Stimulated activated CD8-positive, alpha-beta memory T cell treated with anti-CD3 and anti-CD28 coated beads, Interleukin-4, amount 100 ng/mL, for 24 hours (primary cell): ENCODE measurements at places on chromosomes 12 and 14.
A peak's percentile ranks its signal among the peaks of the same experiment; 100 is the strongest.

DNA sequence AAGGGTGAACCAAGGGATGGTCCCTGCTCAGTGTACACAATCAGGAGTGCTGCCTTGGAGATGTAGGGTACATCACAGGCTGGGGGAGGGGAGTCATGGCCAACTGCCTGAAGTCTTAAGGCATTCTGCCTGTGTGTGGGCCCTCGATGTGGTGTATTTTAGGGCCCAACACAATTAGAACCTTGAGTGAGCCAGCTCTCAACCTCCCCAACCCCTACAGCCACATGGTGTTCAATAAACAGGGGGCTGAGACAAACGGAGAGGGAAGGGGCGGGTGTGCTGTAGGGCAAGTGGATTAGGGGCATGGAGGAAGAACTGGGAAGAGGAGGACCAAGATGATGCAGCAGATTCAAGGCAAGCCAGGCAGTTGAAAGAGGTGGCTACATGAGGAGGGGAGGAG is 8.6 kb upstream of the CHD4 start:
- no peak for DNase-seq

DNA sequence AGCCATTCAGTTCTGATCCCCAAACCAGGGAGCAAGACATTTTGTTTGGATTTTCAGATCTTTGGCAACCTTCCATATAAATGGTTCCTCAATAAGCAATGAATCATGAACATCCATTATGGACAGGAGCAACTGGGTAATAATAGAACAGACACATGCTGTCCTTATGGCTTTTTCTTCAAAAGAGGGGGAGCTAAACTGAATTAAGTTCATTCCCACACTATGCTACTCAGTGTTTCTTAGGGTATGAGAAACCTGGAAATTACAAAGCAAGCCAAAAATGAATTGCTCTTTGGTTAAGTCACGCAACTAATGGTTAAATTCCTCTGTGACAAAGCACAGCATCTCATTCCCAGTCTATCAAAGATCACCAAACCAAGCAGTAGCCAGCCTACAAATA is 51.0 kb downstream of the PTGER2 start:
- no peak for DNase-seq

- DNase-seq, result no peak
Measured at GRCh38 chr14:75022655-75023054, 19.9 kb downstream of the EIF2B2 start.

GRCh38 chr12:5796171-5796958 is 148.7 kb downstream of the ANO2 start:
- peak; percentile 10 for DNase-seq

- no peak for DNase-seq
Measured at GRCh38 chr12:77220586-77220985, 155.2 kb upstream of the E2F7 start.

DNA sequence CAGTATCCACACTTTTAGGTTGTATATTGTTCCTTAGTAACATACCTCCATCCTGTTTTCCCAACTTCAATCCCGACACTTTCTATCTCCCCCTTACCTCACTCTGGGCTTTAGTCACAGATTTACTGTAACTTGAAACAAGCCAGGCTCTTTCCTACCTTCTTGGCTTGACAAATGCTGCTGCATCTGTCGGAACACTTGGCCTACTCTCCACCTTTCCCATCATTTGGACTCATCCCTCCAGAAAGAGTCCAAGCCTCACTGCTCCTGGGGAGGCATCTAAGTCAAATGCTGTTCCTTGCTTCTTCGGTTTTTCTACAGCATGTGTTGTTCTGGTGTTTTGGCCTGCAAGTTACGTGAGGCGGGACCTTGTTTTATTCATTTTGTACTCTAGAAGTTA is 142.4 kb downstream of the DACT1 start:
- DNase-seq, result no peak

DNA sequence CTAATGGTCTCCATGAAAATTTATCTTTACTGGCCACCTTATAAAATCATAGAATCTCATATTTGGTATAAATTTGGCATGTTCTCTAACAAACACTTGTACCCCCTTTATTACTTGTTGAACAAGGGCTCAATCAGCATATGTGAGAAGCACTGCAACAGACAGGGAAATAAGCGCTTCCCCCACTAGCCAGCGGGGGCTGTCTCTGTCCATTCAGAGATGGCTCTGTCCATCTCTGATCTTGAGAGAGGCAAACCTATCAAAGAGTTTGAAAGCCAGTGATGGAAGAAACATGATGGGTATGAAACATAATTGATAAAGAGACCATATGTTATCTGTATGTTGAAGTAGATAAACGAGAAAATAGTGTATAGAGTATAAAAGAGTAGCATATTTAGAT is 326.8 kb downstream of the PDZRN4 start:
- DNase-seq, result no peak

GRCh38 chr12:81222846-81223592 is 145.1 kb downstream of the ACSS3 start:
- DNase-seq, result no peak

GRCh38 chr14:104152686-104153393 is 14.5 kb downstream of the KIF26A start:
- DNase-seq, result no peak

GRCh38 chr14:76125511-76125910 is 26.2 kb upstream of the GPATCH2L start:
- DNase-seq, result no peak

- DNase-seq, result no peak
Measured at GRCh38 chr14:70660967-70661893, 19.5 kb downstream of the TTC9 start.

- no peak for DNase-seq
Measured at GRCh38 chr12:56749853-56750252, 2.3 kb downstream of the PRIM1 start.

- DNase-seq, result peak; percentile 31
Measured at GRCh38 chr14:77133720-77134338, 7.8 kb downstream of the ZDHHC22 start.

- DNase-seq, result no peak
Measured at GRCh38 chr12:12877153-12877768, 14.1 kb upstream of the GPRC5A start.

DNA sequence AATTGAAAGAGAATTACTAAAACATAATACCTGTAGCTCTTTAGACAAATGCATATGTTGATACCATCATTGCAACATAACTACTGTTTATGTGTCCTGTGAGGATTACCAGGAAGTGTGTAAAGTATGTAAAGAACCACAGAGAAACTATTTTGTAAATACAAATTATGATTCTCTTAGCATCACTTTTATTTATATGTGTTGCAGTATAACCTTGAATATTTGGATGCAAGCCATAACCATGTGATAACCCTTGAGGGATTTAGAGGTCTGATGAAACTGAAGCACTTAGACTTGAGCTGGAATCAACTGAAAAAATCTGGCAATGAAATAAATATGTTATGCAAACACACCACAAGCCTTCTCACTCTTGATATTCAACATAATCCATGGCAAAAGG is 77.5 kb downstream of the LRRC9 start:
- DNase-seq, result no peak

- no peak for DNase-seq
Measured at GRCh38 chr14:37602605-37603453, 7.4 kb downstream of the TTC6 start.

DNA sequence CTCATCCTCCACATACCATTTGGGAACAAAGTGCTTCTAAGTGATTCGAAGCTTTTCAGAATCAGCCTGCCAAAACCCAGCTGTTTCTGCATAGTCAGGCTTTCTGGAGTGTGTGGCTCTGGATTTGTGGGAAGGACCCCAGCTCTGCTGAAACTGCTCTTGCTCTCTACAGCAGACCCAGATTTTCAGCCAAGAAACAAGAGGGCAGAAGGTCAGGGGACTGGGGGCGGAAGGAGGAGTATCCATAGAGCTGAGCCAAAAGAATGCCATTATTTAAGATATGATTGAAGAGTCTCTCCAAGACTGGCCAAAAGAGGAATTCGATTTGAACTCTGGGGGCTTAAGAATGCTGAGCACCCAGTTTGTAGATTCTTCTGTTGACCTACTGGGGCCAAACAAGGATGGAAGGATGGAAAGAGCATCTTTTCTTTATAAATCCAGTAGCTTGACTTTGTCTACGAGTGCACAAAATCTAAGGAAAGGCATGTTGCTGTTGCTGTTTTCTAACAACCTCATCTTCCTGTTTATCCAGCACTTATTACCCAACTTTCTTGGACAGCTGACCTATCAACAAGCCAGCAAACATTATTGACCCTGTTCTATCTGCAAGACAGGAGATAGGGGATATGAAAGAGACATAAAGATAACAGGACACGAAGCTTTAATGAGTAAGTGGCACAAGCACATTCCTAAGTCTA is 29.2 kb downstream of the FBLN5 start:
- no peak for DNase-seq

GRCh38 chr12:48688836-48689235 is 6.8 kb upstream of the KANSL2 start:
- DNase-seq, result no peak

- no peak for DNase-seq
Measured at GRCh38 chr12:26091822-26092221, 33.0 kb downstream of the BHLHE41 start.

DNA sequence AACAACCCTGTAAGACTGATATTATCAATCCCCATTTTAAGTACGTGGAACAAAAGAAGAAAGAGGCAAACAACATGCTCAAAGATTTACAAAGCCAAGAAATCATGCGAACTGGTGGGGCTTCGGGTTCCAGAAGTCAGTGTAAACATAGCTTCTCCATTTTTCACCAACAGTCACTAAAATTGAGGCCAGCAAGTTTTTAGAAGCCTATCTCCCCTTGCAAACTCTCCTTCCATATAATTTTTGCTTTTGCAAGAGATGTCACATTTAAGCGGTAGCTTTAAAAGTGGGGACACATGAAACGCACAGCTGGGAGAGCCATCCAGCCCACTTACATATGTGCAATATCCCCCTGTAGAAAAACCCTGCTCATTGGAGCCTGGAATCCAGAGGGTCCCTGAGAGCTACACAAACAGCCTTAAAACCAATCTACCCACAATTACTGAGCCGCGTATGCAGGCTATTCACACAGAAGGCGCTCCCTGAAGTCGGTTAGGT is 797 bp downstream of the SLC11A2 start:
- DNase-seq, result no peak

DNA sequence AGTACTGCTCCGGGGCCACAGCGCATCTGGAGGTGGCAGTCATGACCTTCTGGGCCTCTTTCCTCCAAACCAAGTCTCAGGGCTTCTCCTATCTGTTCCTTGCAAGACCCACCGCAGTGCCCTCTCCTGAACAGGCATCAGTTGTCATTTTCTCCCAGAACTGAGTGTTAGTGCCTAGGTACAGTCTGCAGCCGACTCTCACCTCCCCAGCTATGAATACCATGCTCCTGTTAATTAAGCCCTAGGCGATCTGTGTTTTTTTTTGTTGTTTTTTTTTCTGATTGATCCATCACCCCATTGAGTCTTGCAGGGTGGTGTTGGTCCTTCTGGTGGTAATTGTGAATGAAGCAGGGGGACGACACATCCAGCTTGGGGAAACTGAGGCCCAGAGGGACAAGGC is 47.5 kb upstream of the DLK1 start:
- no peak for DNase-seq

- DNase-seq, result no peak
Measured at GRCh38 chr14:32011225-32011624, 65.9 kb upstream of the ARHGAP5 start.

DNA sequence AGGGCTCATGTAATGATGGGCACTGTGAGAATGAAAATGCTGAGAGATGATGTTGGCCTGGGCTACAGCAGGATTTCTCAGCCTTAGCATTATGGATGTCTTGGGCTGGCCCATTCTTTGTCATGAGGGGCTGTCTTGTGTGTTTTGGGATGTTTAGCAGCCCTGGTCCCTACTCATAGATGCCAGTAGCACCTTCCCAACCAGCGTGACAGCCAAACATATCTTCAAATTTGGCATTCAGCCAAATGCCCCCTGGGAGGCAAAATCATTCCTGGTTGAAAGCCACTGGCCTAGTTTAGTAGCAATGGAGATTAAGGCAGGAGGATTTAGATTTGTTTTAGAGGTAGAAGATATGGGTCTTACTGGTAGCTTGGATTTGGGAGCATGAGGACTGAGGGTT is 26.6 kb downstream of the UBE3B start:
- DNase-seq, result no peak

DNA sequence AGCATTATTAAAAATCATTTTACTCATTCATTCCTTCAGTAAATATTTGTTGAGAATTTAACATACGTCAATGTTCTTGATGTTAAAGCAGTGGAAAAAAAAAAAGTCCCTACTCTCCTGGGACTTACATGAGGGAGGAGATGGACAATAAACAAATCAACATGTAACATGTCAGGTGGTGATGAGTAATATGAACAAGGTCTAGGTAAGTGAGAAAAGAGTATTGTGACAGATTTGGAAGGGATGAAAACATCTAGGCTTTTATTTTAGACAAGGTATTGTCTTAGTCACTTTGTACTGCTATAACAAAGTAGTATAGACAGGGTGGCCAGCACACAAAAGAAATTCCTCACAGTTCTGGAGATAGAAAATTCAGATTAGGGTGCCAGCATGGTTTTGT is 167.2 kb downstream of the FSCB start:
- DNase-seq, result no peak

GRCh38 chr12:64147875-64148274 is 74.2 kb downstream of the KICS2 start:
- no peak for DNase-seq

DNA sequence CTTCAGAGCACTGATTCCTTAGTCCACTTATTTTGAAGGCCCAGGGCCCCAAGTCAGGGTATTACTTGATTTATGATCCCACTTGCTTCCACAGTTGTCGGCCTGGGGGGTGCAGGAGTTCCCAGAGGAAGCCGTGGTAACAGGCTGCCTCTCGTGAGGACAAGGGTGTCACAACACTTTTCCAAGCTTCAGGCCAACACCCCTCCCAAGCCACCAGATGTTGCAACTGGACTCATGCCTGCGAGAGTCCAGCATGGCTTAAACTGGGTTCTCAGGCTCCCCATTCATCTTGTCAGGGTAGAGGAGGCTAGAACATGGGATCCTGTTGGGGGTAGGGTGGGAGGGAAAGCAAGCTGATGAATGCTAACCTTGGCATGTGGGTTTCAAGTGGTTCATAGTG is 56.1 kb downstream of the BMP4 start:
- DNase-seq, result no peak

GRCh38 chr14:57085801-57086200 is 182.9 kb downstream of the EXOC5 start:
- no peak for DNase-seq

GRCh38 chr12:52311285-52311648 is 9.9 kb downstream of the KRT83 start:
- DNase-seq, result no peak

DNA sequence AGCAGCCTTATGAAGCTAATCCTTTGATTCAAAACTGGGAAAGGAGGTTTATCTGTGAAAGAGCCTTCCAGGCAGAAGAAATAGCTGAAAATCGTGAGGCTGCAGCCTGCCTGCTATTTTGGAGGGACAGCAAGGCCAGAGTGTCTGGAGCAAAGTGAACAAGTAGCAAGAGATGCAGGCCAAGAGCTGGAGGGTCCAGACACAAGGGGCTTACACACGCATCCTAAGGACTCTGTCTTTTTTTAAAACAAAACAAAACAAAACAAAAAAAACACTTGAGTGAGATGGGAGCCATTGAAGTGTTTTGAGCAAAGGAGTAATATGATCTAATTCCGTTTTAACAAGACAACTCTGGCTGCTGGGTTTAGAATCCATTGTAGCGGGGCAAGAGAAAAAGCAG is 76.4 kb upstream of the BCAT1 start:
- no peak for DNase-seq
